Thymus (tissue), 14 donors: ENCODE measurements at places on chromosomes 5 and 9. TPM values are rescaled to one million over a fixed set of nuclear protein-coding genes. Genes with fewer than 3 reads are reported as not detected.

DNA sequence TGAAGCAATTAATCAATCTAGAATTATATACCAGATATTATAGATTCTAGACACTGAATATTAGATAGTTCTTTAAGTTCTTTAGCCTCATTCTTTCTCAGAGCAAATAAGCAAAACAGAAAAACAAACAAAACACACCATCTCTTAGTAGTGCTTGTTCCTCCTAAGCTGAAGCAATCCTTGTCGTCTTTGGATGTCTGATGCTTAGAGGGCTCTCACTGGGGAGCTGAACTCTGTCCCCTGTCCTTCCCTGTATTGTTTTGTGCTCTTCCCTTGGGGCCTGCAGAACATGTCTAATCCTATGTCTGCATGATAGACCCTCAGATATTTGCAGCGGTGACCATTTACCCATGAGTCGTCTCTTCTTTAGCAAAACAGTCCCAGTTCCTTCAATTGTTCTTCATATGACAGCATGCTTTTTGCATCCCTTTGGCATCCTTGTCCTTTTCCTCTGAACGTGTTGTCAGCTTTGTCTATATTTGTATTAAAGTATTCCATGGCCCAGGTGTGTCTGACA is 114.3 kb downstream of the ARHGEF28 start:
- no peak overlapping the region for H3K27ac ChIP-seq
- H3K27me3 ChIP-seq: no peaks in the 10 kb centered on the region
- H3K36me3 ChIP-seq: no peaks in the 10 kb centered on the region
- no peaks in the 10 kb centered on the region for H3K4me1 ChIP-seq

- DNase-seq: no peak
- no peaks in the 10 kb centered on the region for H3K36me3 ChIP-seq
- H3K27me3 ChIP-seq: no peaks in the 10 kb centered on the region
These were observed 13.4 kb downstream of the OLFM1 start for GRCh38 chr9:135100725-135101410.

- peak; percentile 62 for DNase-seq
- peaks cover 4% of the 10 kb centered on the region for H3K36me3 ChIP-seq
- peak overlapping the region; percentile 100 for H3K4me3 ChIP-seq
- H3K27ac ChIP-seq: peak overlapping the region; percentile 100
These were observed 733 bp downstream of the HSPA4 start for GRCh38 chr5:133052317-133053175.

DNA sequence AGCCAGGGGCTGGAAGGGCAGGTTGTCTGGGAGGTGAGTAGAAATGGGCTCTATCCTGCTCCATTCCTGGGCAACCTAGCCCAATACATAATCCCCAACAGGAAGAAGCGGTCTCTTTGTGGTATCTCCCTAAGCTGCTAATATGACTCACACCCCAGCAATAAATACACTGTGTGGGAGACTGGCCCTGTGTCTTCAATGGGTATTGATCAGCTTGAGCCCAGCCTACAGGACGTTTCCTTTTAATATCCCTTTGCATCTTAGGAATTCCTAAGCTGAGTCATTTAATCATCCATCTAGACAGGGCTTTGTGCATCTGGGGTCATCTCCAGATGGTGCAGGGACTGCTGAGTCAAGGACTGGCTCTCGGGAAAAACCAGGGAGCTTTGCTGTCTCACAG is 207.0 kb upstream of the PANK3 start:
- no peaks in the 10 kb centered on the region for H3K36me3 ChIP-seq
- peaks cover 3% of the 10 kb centered on the region for H3K4me1 ChIP-seq
- H3K27ac ChIP-seq: no peak overlapping the region
- no peak for DNase-seq
- no peak overlapping the region for H3K4me3 ChIP-seq
- H3K27me3 ChIP-seq: no peaks in the 10 kb centered on the region

GRCh38 chr5:132764051-132764450 is 13.0 kb downstream of the SEPTIN8 start:
- no peak overlapping the region for H3K27ac ChIP-seq
- H3K27me3 ChIP-seq: no peaks in the 10 kb centered on the region
- H3K36me3 ChIP-seq: peaks cover 3% of the 10 kb centered on the region
- H3K4me3 ChIP-seq: no peak overlapping the region
- DNase-seq: no peak

Gene BAAT
- 0.09 TPM for total RNA-seq

Gene GPSM1
- 6.1 TPM for total RNA-seq

DNA sequence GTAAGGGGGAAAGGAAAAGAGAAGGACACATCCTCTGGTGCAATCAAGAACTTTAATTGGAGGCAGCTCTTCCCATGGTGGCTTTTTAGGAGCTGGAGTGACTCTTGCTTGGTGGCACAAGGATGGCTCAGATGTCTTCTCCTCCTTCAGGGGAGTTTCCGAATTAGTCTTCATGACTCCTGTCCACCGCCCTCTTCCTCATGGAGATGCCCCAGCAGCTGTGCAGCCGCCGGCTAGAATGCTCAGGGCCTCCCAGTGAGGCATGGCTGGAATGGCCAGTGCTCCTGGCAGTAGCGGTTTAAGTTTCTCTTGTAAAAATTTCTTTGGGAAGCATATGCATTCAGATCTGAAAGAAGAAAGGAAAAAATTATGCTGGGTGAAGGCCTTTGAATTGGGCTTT is 8.8 kb upstream of the TEX53 start:
- H3K4me3 ChIP-seq: no peak overlapping the region
- no peak overlapping the region for H3K27ac ChIP-seq

GRCh38 chr9:97535771-97536170 is 34.3 kb downstream of the TMOD1 start:
- no peak overlapping the region for H3K27ac ChIP-seq
- DNase-seq: no peak
- no peaks in the 10 kb centered on the region for H3K4me1 ChIP-seq
- no peaks in the 10 kb centered on the region for H3K27me3 ChIP-seq

DNA sequence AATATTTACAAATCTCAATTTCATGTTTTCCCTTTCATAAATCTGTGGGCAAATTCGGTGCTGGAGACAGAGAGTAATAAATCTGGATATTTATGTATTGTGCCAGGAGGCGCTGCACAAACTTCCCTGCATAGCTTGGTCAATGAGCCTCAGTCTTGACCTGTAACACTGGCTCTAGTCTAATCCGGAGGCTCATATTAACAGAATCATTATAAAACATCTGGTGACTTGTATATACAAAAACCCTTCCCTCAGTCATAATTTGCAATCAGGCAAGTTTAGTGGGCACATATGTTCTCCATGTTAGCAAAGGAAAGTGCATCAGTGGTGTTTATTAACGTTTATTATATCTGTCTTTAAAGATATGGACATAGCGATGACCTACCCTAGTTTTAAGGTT is 104.0 kb upstream of the BNC2 start:
- H3K36me3 ChIP-seq: no peaks in the 10 kb centered on the region
- no peak for DNase-seq
- no peak overlapping the region for H3K4me3 ChIP-seq
- no peaks in the 10 kb centered on the region for H3K27me3 ChIP-seq
- no peaks in the 10 kb centered on the region for H3K4me1 ChIP-seq
- no peak overlapping the region for H3K27ac ChIP-seq

- H3K27ac ChIP-seq: no peak overlapping the region
- H3K4me3 ChIP-seq: no peak overlapping the region
- H3K36me3 ChIP-seq: no peaks in the 10 kb centered on the region
- H3K27me3 ChIP-seq: peaks cover 4% of the 10 kb centered on the region
These were observed 13.3 kb upstream of the NKD2 start for GRCh38 chr5:995318-995717.

Gene ARL14EPL
- not detected for total RNA-seq
